ENCODE measurements at places on chromosomes 7 and 10. TPM values are rescaled to one million over a fixed set of nuclear protein-coding genes. Genes with fewer than 3 reads are reported as not detected.

GRCh38 chr7:16758631-16759611 is 5.4 kb downstream of the TSPAN13 start:
- DNase-seq, result no peak

DNA sequence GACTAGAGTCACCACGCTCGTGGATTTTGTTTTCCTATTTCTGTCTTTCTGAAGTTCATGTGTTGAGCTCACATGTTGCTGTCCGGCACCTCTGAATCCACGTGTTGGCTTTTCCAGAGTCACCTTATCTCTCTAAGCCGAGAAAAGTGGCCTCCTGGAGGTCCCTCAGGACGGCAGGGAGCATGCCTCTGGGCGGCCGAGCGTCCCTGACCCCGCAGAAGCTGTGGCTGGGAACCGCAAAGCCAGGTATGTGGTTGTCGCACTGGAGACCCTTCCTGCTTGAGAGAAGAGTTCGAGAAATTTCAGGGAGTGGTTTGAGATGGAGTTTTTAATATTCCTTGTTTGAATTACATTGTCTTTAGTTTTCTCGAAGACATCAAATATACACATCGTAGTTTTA is 12.6 kb downstream of the IQCE start:
- no peak for DNase-seq

NPC1L1 gene
- not detected for total RNA-seq

DNA sequence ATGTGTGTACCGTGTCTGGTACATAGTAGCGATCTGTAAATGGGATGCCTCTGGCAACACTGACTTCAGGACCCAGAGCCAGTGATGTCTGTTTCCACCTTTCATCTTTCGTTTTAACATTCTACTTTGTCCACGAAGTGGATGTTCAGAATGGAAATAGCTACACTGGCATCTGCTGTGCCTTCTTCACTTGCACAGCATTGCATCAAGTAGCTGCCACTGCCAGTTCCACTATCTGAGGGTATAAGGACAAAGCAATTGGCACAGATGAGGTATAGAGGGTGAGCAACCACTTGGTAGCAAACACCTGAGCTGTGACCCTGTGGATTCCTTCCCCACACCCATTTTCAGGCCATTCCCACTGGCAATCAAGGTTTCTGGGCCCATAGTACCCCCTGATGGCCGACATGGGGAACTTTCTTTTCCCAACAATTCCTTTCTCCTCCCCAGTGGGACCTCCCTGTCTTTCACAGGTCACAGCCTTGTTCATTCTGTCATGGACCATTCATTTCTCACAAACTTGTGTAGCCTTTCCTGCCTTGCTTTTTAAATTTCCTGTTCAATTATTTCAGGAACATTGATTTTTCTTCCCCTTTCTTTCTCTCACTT is 4.0 kb downstream of the ITGA8 start:
- DNase-seq, result no peak

DNA sequence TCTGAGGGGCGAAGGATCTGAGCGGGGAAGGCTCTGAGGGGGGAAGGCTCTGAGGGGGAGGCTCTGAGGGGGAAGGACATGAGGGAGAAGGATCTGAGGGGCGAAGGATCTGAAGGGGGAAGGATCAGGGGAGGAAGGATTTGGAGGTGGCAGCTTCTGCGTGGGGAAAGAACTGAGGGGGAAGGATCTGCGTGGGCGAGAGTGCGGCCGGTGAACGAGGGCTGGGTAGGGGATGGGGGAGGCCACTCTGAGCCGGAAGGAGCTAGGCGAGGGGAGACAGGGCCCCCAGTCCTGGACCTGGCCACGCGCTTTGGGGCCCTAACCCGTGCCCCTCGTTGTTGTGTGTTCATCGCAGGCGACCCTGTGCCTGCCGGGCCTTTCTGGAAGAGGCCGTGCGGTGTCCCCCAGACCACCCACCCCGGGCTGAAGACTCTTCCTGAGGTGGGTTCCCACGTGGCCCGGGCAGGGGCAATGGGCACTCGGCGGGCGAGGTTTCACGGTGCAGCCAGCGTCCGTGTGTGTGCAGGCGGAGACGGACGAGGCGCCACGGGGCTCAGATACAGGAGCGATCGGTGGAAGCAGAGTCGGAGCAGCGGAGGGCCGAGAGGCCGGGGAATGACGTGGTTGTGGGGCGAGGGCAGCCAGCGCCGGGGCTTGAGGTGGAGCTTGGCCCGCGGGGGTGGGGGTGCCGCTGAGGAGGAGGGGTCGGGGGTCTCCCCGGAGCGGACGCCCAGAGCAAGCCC is 2.0 kb downstream of the CALY start:
- DNase-seq, result no peak

GRCh38 chr10:27603104-27603503 is 99.0 kb downstream of the RAB18 start:
- DNase-seq, result no peak

DNA sequence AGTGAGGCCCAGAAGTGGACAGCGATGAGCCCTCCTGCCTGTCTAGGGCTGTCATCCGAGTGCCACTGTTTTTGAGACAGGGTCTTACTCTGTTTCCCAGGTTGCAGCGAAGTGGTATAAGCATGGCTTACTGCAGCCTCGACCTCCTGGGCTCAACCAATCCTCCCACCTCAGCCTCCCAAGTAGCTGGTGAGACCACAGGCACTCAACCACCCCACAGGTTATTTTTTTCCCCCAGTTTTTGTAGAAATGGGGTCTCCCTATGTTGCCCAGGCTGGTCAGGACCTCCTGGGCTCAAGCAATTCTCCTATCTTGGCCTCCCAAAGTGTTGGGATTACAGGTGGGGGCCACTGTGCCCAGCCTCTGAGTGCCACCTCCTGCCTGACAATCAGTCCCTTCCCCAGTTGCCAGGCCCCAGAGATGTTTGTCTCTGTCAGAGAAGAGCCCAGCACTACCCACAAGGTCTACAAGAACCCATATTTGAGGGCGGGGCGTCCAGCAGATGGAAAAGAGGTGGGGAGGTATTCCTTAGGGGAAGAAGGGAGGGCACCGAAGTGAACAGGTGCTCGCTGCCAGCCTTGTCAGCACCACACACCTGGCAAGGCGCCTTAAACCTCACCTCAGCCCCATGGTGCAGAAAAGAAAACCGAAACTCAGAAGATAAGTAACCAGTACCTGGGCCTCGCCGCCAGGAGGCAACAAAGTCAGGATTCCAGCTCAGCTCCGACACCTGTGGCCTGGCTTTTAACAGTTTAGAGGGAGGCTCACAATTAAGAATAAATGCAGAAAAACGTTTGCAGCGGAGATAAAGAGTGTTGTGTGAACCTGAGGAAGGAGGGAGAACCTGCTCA is 77.4 kb upstream of the ANLN start:
- DNase-seq, result no peak

DNA sequence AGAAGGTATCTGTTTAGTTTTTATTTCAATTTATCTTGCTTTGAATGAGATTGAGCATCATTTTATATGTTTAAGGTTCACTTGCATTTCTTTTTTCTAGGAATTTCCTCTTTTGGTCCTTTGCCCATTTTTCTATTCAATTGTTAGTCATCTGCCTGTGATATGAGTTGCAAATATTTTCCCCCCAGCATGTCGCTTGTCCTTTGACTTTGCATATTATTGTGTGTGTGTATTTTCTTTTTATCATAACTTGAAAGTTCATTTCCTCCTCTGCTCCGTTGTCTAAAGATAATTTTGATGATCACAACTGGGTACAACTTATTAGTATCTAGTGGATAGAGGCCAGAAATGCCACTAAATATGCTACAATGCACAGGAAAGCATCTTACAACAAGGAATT is 132.7 kb upstream of the MDFIC start:
- DNase-seq, result no peak

DNA sequence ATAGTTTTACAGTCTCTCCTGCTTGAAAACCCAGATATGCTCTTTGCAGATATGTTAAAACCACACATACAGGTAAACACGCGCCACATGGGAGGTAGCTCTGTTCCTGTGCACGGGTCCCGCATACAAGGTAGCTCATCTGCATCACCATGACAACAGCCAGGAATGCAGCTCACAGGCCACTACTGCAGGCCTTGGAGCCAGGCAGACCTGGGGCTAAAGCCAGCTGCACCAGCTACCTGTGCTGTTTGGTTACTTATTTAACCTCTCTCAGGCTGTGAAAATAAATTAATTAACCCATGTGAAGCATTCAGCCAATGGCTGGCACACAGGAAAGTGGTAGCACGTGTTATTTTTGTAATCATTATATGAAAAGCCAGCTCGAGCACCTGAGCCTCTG is 428.3 kb downstream of the TNS3 start:
- DNase-seq, result peak; percentile 69

C10orf71 gene
- not detected for total RNA-seq

CLRN3 gene
- total RNA-seq, result not detected

- DNase-seq, result no peak
These were observed 217.2 kb upstream of the HDAC9 start for GRCh38 chr7:18278316-18278715.

FZD1 gene
- 5.2 TPM for total RNA-seq

GRID1 gene
- total RNA-seq, result 2.6 TPM

DNA sequence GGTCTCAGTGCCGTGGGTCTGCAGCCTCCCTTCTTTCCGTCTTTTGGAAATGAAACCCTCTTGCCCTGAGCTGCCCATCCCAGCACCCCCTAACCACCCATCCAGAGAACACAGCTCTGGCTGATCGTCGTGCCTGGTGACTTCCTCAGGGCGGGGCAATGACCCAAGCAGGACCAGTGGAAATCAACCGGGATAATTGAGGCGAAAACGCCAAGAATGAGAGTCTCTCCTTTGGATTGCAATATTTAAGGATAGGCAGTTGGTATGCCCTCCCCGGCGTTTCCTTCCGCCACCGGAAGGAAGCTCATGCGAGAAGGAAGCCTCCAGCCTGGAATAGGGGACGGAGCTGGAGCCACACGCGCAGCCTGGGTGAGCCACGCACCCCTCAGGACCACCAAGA is 73.7 kb upstream of the PFKP start:
- peak; percentile 84 for DNase-seq

- DNase-seq, result no peak
These were observed 7.6 kb downstream of the GPNMB start for GRCh38 chr7:23254051-23254681.

DNA sequence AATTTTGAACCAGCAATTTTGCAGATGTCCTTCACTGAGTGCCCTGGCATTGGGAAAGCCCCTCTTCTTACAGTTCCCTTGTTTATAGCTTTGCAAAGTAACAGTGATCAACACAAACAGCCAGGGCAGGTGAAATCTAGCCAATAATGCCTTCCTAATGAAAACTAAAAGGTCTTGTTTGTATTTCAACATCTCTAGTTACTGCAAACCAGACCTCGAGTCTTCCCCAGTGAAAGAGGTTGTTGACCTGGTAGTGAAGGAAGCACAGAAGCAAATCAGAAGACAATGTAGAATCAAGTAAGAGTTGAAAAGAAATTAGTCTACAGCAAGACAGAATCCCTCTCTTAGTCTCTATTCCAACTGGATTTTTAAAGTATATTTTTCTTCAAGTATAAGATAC is 231.2 kb downstream of the SNX13 start:
- DNase-seq, result no peak

GRCh38 chr10:86363184-86363832 is 3.3 kb downstream of the GRID1 start:
- DNase-seq, result no peak

C10orf95 gene
- total RNA-seq, result not detected

- no peak for DNase-seq
These were observed 276.5 kb downstream of the PTPRN2 start for GRCh38 chr7:158310924-158311666.

- DNase-seq, result no peak
These were observed 10.3 kb downstream of the FAM3C start for GRCh38 chr7:121385800-121386179.

GRCh38 chr7:106216923-106217542 is 67.8 kb downstream of the NAMPT start:
- DNase-seq, result peak; percentile 67

DNA sequence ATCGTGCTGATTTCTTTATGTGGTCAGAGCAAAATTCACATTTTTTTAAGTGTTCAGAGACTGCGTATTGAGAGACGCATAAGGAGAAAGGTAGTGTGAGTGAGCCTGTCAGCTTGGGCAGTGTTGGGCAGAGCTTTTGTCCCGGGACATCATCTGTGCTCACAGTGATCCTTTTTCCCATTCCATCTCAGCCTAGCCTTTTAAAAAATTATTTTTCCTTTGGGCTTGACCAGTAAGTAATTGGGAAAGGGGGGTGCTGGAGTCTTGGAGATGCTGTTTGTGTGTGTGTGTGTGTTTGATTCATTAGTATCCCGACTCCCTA is 1.5 kb downstream of the NRF1 start:
- DNase-seq, result no peak

- DNase-seq, result no peak
These were observed 99.4 kb upstream of the CTTNBP2 start for GRCh38 chr7:117972606-117973005.

SLC13A1 gene
- not detected for total RNA-seq

FAM180A gene
- 0.84 TPM for total RNA-seq

DNA sequence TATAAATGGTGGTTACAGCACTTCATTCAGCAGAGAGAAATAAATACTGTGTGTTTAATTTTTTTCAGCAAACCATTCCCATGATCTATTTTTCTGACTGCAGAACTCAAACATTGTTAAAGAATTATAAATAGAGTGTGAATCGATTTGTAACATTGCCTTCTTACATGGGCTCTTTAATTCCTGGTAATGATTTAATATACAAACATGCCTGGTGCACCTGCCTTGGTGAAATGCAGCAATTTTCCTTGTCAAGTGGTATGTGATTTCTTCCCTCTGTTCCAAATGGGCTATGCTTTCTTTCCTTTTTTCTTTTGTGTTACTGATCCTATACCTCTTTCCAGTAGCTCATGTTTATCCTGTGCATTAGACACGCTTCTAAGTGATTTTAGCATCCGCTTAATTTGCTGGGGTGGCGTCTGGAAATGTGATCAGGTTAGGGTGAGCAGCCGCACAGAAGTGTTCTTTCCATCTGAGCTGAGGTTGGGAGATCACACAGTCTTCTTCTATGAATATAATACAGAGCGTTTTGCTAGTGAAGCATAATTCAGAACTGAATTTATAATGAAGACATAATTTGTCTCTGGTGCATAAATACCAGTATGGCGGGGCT is 94.3 kb upstream of the ITGB1 start:
- no peak for DNase-seq

GRCh38 chr10:22821501-22821900 is 106.4 kb upstream of the ARMC3 start:
- DNase-seq, result no peak

DNA sequence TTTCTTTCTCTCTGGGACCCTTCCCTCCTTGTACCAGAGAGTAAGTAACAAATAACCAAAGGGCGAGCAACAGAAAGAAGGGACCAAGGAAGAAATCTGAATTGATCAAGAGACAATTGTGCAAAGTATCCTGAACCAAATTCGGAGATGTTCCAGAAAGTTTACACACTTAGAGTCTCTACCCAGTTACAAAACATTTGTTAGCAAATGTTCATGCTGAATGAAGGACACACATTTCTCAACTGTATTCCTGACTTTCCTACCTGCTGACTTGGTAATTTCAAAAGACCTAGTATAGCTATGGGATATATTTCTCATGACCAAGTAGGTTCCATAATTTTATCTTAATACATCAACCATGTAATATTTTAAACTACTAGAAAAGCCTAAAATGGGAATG is 37.4 kb downstream of the LYZL1 start:
- DNase-seq, result no peak

DNA sequence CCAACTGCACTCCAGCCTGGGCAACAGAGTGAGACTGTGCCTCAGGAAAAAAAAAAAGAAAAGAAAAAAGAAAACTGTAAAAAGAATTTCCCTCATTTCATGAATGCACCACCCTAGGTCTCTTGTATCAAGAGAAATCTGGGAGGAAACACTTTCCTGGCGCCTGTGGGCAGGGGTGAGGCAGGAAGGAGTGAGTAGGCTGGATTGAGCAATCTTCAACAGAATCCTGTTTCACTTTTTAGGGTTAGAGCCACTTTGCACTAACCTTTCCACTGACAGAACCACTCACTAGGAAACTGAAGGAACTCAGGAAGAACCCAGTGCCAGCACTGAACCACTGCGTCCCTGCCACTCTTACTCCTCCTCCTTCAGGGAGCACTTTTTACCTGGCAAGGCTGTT is 282.1 kb downstream of the CCDC3 start:
- DNase-seq, result no peak

All from Caki2 (cell line).